ENCODE measurements at places on chromosomes 11 and 22.

DNA sequence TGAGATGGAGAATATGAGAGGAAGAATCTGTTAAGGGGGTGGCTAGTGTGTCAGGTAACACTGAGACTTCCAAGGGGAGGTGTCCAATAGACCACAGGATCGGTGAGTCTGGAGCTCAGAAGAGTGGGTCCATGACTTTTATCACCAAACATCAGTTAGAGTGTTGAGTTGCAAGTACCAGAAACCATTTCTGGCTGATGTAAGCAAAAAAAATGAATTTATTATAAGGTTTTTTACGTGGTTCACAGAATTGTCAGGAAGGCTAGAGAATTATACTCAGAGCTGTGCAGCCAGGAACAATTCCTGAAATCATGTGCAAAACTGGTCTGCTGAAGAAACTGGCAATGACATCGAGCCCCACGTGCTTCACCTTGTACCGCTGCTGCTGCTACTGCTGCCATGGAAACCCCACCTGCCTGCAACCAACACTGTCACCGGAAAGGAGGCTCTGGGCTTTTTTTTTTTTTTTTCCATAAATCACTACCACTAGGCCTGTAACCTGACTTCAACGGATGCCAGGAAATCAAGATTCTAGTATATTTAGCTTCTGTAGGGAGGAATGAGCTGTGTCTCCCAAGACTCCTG, 16.6 kb upstream of the STK33 start:
- DNase-seq = no peak

DNA sequence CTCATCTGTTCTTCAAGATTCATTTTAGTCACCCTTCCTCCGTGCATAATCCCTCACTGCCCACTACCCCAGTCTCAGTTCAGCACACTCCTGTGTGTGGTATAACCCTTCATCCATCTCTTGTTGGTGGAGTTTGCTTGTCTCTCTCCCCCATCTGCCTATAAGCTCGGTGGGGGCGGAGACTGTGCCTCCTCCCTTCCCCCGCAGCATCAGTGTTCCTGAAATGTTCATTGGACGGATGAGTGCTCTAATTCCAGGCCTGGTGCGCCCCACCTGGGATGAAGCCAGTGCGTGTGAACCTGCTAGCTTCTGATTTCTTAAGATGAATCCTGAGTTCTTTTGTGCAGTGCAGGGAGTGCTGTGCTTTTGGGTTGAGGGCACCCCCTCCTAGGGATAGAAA, 100.0 kb downstream of the GRIK4 start:
- DNase-seq = no peak

DNA sequence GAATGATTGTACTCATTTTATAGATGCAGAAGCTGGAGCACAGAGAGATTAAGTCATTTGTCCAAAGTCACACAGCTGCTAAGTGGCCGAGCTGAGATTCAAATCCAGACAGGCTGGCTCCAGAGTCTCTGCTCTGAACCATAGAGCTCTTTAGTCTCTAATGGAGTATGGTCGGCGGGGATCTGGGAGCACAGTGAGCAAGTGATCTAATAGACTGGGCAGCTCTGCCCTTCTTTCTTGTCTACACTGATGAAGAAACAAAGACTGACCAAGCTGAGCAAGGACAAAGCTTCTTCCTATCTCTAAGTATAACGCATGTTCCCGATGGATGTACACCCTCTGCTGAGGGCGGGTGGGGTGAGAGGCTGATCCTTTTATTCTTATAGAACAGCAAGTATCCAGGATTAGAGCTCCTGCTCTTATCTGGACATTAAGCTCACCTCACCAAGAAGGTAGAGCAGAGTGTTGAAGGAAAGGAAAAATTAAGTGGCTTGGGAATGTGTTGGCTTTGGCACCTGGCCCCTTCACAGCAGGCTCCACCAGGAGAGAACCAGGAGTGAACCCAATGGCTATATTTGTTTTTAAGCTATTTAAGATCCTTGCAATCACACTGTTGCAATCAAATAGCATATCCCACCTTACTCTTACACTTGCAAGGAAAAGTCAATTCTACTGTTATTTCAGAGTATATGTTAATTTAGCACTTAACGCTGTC, 68.7 kb downstream of the ETS1 start:
- DNase-seq = no peak

GRCh38 chr11:16778876-16779275, 40.4 kb downstream of the C11orf58 start:
- DNase-seq = no peak

DNA sequence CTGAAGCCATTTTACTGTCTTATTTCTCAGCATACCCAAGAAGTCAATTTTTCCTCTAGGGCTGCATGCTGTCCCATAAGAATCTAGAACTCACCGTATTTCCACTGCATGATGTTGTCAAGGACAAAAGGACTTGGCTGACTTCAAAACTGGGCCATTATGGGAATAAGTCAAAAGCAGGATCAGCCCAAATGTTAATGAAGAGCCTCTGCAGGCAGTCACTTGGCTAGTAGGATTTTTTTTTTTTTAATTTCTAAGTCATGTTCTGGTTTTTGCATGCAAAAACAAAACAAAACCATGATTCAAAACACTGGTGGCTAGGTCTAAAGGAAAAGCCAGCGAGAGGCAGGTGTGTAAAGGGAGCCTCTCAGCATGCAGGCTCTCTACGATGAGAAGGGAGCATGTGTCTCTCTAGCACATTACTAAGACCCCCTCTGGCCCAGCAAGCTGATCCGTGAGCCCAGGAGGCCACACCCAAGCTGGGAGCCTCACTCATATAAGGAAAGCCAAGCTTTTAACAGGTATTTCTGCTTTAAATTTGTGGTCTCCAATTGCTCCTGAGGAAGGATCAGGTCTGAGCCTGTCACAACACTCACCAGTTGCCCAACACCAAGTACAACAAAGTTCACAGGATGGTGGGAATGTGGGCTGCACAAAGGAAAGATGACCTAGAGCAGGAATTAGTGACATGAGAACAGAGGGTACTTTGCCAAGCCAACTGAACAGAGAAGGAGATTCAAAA, 21.4 kb upstream of the STK33 start:
- DNase-seq = no peak

- no peak for DNase-seq
These were observed 26.7 kb downstream of the SYT9 start for GRCh38 chr11:7278314-7278917.

DNA sequence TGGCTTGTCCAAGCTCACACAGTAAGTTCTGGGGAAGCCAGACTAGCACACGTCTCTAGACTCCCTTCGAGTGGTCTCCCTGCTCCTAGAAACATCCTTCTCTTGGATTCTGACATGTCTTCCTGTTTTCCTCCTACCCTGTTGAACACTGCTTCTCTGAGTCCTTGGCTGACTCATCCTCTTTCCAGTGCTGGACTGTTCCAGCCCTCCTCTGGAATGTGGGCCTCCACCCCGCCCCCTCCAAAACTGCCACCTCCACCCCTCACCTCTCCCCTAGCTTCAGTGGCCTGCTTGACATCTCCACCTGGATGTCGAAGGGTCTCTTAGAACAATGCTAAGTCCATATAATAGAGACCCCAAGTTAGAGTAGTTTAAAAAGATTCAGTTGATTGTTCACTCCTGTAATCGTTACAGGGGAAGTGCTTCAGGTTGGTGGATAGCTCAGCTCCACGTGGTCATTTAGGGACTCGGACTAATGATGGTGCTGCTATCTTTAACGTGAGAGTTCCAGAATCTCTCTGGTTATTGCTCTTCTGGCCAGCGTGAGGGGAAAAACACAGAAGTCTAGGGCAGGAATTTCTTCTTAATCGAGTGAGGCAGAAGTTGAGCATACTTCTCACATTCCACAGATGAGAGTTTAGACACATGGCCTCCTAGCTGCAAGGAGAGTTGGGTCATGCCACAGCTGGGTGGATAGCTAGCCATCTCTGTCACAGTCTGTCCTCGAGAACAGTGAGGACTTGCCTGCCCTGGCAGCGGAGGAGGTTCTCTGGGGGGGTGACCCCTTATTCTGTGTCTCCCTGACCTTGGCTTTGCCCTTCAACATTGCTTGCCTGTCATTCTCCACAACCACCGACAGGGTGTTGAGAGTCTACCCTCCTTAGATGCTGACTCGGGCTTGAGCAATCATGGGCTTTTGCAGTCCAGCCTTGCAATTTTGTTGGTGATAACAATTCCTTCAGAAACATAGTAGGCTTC, 4.7 kb upstream of the C11orf96 start:
- DNase-seq = no peak

DNA sequence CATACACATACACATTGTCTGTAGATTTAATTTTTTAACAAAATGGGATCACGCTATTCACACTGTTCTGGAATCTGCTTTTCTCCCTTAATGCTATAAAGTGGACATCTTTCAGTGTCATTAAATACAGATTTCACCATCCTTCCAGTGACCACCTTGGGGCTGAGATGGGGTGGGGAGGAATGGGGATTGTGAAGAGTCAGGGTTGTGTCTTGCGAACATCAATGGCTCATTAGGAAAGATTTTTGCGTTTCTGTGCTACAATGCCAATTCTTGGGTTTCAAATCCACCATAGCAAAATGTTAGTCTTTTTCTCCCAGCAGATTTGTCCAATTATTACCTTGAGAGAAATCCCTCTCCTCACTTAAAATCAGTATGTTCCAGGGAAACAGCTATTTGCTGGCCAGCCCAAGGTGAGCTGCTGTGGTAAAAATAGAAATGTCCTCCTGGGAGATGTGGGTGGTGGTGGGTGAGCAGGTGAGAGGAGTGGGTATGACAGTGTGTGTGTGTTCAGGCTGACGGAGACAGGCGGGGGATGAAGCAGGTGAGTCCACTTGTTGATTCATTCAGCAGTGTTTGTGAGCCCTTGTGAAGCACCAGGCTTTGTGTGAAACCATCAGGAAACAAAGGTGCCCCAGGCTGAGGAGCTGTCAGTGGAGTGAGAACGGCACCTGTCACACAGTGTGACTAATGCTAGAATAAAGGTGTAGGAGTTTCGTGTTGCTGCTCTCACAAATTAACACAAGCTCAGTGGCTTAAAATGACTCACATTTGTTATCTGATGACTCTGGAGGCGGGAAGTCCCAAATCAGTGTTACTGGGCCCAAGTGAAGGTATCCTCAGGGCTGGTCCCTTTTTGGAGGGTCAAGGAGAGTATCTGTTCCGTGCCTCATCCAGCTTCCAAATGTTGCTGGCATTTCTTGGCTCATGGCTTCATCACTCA, 1.7 kb upstream of the CBX6 start:
- DNase-seq = no peak

DNA sequence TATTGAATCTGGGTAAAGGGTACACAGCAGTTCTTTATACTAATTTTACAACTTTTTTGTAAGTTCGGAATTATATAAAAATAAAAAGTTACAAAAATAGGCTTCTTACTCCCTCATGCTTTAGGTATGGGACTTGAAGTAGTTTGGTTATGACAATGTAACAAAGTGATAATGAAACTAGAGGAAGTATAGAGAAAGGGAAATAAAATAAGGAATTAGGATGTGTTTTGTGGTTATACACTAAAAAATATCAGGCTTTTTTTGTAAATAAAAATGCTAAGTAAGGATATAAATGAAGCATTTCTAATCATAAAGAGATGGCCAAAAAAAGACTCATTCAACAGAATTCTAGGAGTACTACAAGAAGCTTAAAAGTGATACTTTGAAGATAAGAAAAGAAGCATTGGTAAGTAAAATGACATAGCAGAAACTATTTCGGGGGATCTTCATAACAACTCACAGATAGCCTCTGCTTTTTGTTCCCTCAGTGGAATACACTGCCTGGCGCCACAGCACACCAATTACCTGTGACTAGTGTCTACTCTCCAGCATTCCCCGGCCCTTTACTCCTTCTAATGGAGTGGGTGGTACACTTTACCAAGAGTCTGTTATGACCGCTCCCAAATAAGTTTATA, 322.7 kb upstream of the PITPNB start:
- no peak for DNase-seq

DNA sequence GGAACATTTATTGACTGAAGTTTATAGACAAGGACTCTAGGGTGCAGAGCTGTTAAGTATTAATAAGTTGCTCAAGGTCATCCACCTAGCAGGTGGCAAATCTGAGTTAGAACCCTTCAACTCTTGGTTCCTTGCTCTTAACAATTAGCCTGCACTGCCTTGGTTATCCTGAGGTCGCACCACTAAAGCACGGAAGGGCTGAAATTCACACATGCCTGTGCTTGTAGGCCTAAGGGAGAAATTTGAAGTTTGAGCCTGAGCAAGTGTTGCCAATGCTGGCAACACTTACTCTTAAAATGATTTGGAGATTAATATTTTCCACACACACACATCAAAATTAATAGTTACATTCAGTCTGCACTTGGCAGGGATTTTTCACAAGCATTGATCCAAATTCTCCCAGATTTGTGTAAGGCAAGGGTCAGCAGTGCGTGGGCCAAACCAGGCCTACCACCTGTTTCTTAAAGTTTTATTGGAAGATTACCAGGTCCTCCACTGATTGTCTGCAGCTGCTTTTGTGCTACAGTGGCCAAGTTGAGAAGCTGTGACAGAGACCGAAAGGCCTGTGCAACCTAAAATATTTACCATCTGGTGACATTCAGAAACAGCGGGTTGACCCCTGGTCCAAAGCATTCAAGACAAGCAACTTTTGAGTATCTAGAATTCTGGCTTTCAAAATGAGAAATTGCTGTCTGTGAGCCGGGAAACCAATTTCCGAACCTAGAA, 16.3 kb downstream of the APOL5 start:
- DNase-seq = no peak

DNA sequence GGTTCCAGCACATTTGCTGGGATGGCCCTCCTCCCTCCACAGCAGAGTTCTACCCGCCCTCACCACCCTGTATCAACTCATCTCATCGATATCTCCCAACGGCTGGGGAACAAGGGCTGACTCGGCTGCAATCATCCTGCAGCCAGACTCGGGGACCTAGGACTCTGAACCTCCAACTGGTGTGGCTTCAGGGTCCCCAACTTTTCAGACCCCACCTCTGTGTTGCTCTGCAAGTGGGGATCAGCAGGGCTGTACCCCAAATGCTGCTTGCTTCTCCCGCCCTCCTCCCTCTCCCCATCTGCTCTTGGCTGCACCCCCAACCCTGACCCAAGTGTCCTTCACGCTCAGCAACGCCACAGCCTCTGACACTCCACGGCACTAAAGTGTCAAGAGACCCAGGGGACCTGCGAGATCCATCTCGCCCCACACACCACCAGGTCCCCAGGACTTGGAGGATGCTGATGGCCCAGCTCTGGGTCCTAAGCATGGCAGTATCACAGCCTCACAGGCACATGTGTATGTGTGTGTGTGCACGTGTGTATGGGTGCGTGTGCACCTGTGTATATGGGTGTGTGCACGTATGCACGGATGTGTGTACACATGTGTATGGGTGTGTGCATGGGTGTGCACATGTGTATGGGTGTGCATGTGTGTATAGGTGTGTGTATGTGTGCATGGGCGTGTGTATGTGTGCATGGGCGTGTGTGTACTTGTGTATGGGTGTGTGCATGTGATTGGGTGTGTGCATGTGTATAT, 26.4 kb downstream of the KCNQ1 start:
- no peak for DNase-seq

GRCh38 chr11:99682646-99683045, 661.9 kb downstream of the CNTN5 start:
- no peak for DNase-seq

DNA sequence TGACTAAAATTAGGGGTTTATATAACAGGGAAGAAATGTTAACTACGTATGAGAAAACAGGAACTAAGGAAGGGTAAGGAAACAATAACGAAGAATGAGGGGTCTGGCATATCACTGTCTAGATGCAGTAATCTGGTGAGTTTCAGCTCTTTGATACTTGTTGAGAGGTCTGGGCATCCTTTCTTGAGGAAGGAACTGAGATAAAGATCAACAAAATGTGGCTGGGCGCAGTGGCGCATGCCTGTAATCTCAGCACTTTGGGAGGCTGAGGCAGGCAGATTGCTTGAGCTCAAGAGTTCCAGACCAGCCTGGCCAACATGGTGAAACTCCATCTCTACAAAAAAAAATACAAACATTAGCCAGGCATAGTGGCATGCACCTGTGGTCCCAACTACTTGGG, 2.7 kb downstream of the DCDC1 start:
- no peak for DNase-seq

Measured in stimulated activated CD8-positive, alpha-beta memory T cell treated with anti-CD3 and anti-CD28 coated beads, Interleukin-2, amount 100 ng/mL, for 48 hours (primary cell).